Glutamatergic neuron (in vitro differentiated cells): ENCODE measurements at places on chromosomes 13 and 19. TPM values are rescaled to one million over a fixed set of nuclear protein-coding genes. Genes with fewer than 3 reads are reported as not detected.

The CCDC169 gene
- 7.0 TPM for total RNA-seq

The ZNF790 gene
- 13.3 TPM for total RNA-seq

The ATP8B3 gene
- total RNA-seq = 2.5 TPM

The MAST3 gene
- total RNA-seq = 16.6 TPM

The B3GNT8 gene
- 15.9 TPM for total RNA-seq

The ZNF555 gene
- total RNA-seq = 8.4 TPM

The VRK3 gene
- 44.5 TPM for total RNA-seq

The LILRA5 gene
- not detected for total RNA-seq

The TBXA2R gene
- not detected for total RNA-seq

The AXL gene
- total RNA-seq = not detected

DNA sequence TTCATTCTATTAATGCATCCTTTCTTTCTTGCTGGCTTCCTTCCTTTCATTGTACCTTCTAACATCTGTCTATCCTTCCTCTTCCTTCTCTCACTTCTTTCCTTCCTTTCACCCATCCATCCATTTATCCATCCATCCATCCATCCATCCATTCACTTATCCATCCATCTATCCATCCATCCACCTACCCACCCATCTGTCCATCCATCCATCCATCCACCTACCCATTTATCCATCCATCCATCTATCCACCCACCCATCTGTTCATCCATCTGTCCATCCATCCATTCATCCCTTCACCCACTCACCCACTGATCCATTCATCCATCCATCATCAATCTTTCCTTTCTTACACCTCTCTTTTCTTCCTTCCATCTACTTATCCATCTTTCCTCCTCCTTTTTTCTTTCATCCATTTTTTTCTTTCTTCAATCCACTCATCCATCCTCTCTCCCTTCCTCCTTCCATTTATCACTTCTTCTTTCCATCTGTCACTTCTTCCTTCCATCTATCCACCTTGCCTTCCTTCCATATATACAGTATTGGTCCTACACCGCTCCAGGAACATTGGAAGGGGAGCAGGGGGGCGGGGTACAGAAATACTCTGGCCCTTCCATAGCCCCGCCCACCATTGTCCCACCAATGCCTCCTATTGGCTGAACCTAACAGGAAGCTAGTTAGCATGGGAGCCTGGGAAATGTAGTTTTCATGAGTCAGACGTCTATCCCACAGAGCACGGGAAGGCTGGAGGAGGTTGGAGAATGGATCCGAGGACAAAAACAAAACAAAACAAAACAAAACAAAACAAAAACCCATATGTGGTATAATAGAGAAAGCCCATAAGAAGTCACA lies 45.9 kb downstream of the MBD3L1 start:
- DNase-seq = no peak

DNA sequence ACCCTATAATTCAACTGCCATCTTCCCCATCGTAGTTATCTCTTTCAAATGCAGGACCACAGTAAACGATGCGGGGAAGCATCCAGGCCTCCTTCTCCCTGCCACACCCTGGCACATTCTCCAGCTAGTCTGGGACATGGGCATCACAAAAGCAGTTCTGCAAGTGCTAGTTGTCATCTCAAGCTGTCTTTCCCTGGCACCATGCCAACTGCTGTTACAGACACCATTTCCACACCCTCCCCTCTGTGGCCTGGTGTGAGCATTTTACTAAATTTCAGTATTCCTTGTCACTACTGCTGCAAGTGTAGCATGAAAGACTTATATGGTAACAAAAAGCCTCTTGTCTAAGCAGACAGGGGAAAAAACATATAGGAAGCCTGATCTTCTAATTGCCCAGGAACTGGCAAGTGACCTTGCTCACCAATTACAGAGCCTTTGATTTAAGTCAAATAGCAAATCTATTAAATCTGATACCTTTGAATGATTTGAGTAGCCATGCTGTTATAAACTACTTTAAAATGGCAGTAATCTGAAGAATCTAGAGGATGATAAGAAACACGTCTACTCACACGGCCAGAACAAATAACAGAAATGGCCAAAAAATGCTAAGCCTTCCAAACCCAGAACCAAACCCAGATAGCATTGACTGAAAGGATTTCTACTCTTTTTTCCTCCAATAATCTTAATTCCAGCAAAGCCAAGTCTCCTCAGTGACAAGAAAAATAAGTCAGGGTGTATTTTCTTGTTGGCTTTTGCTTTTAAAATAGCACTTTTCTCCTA lies 179.0 kb downstream of the NUFIP1 start:
- DNase-seq = no peak

GRCh38 chr13:30892966-30893365 lies 13.1 kb upstream of the MEDAG start:
- peak; percentile 73 for DNase-seq

- no peak for DNase-seq
Observed at GRCh38 chr19:18118420-18119012, 20.9 kb downstream of the MAST3 start.

DNA sequence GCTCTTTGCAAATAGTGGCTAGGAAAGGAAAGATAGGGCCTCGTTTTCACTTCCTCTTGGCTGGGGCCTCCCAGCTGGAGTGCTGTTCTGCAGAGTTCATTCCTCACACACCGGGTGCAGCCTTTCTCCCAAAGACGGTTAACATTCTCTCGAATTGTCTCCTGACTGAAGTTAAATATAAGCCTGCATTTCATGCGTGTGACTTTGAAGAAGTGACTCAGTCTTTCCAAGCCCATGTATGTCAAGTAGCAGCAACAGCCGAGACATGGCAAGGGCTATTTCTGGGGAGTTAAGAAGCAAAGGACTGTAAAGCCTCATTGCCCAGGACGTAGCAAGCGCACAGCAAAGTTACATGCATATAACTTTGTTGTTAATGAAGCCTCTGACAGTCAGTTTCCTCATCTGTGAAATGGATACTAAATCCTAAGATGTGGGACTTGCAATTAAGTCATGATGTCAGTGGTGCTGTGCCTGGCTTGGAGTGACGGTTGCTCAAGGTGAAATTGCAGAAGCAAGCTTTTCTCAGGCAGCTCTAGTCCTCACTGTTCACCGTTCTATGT lies 502.4 kb downstream of the MYO16 start:
- DNase-seq = no peak

GRCh38 chr13:108220041-108220440 lies 1.8 kb downstream of the ABHD13 start:
- DNase-seq = no peak

DNA sequence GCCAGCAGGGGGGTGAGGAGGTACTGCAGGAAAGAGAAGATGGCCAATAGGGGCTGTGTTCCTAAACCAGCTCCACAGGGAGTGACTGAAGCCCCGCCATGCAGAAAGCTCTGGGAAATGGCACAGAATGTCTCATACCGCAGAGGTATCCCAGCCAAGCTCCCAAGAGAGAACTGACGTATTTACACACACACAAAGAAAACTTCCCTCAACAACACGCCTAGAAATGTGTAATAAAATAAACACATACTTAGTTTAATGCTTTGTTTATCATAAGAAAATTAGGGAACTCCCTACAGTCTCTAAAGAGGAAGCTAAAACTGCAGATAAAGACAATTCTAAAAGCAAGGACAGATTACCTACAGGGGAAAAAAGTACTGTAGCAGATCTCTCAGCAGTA lies 40.0 kb downstream of the ESD start:
- no peak for DNase-seq

- DNase-seq = peak; percentile 12
Observed at GRCh38 chr19:33458807-33459206, 62.8 kb downstream of the PEPD start.

DNA sequence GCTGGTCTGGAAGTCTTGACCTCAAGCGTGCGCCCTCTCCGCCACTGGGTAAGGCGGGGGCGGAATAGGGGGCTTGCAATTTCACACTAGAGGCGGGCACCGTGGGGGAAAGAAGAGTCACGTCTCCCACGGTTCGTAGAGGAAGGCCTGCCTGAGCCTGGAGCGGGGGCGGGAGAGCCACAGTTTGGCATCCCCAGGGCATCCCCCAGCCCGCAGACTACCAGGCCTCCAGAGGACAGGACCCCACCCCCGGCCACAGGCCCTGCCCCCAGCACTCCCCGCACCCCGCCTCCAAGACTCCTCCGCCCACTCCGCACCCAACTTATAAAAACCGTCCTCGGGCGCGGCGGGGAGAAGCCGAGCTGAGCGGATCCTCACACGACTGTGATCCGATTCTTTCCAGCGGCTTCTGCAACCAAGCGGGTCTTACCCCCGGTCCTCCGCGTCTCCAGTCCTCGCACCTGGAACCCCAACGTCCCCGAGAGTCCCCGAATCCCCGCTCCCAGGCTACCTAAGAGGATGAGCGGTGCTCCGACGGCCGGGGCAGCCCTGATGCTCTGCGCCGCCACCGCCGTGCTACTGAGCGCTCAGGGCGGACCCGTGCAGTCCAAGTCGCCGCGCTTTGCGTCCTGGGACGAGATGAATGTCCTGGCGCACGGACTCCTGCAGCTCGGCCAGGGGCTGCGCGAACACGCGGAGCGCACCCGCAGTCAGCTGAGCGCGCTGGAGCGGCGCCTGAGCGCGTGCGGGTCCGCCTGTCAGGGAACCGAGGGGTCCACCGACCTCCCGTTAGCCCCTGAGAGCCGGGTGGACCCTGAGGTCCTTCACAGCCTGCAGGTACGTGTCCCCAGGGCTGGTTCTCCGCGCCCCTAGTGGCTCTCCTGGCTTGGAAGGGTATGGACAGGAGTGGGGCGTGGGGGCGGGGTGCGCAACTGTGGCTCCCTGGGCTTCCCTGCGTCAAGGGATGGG lies at the start of gene ANGPTL4:
TSS of gene ANGPTL4 (plus strand) at position 353 of the 969 bp plus-strand sequence. CDS start at position 520, 167 bp downstream.
- DNase-seq = peak; percentile 64

- DNase-seq = peak; percentile 84
Observed at GRCh38 chr13:102591988-102592781, 4.6 kb upstream of the TPP2 start.

- DNase-seq = no peak
Observed at GRCh38 chr13:43196750-43197370, 173.5 kb downstream of the DNAJC15 start.

GRCh38 chr19:37564624-37565369 lies 29.8 kb downstream of the ZNF571 start:
- DNase-seq = no peak

DNA sequence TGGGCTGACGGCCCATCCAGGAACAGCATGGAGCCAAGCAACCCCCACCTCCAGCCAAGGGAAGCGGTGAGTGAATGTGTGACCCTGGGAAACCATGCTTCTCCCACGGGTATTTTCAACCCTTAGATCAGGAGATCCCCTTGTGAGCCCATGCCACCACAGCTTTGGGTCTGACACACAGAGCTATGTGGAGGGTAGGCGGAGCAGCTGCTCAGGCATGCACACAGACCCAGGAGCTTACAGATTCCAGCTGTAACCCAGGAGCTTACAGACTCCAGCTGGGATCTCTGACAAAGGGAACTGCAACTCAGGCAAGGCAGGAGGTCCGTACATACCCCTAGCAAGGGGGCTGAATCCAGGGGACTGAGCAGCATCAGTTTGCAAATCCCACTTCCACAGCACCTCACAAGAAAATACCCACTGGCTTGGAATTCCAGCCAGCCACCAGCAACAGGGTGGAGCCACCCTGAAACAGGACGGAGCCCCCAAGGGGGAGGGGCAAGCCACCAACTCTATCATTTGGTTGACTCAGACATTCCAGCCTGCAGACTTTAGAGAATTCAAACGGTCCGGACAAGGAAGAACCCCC lies 40.8 kb upstream of the RFXAP start:
- DNase-seq = no peak

GRCh38 chr13:105436943-105437342 lies 1098.5 kb downstream of the EFNB2 start:
- no peak for DNase-seq

DNA sequence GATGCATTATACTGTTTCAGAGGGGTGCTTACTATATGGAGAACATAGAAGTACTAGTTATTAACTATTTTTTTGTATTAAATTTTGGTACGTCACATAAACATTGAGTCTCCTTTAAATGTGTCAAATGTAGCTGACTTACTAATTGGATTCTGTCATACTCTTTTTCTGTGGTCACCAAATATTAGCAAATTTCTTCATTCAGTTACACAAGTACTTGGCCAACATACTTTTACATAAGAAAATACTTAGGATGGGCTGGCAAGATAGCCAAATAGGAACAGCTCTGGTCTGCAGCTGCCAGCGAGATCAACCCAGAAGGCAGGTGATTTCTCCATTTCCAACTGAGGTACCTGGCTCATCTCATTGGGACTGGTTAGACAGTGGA lies 19.2 kb downstream of the LPAR6 start:
- no peak for DNase-seq

DNA sequence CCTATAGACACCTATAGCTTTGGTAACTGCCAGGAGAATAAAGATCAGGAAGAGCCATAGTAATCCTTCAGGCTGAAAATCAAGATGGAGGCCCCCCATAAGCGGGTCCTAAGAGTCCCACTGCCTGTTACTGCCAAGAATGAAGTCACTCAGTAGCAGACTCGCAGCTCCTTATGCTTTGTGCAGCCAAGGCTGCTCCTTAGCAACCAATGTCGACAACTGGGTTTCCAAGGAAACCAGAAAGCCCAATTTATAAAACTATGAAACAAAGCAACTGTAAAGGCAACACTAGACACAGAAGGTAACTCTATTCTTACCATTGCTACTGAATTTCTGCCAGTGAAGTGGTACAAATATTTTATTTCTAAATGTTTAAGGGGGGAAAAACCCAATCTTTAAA lies 56.5 kb downstream of the DCLK1 start:
- no peak for DNase-seq

DNA sequence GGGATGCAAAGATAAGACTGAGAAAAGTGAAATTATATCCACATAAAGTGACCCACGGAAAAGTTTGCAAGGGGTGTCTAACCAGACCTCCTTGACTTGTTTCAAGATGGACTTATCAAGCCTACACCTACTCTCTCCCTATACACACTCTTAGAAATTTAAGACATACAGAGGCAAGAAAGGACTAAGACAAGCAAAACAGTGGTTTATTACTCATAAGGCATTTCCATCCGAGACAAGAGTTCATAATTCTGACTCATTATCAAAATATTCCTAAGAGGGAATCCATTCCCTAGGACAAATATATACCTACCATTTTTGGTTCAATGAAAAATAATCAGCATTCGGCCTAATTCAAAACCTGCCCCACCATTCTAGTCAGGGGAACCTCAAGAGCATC lies 232.6 kb upstream of the GPC6 start:
- no peak for DNase-seq

GRCh38 chr13:52009946-52010345 lies 1.3 kb downstream of the ATP7B start:
- no peak for DNase-seq

DNA sequence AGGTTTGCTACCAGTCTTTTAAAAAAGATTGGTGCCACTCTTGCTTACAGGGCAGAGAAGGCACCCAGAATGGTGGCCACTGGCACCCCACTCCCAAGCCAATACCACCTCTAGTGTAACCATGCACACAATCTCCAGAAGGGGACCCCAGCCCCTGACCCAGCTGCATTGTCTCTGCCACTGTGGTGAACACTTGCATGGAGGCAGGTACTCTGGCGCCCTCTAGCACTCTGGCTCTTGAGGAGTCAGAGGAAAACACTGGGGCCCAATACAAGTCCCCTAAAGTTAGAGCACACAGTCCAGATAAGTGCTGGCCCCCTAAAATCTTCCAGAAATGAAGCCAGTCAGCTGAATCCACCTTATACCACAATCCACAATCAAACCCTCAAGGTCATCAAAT lies 6.0 kb downstream of the ERVV-1 start:
- no peak for DNase-seq
